ENCODE measurements at places on chromosomes 3 and 15. TPM values are rescaled to one million over a fixed set of nuclear protein-coding genes. Genes with fewer than 3 reads are reported as not detected.

GRCh38 chr3:129560911-129561594, 18.1 kb downstream of the H1-8 start:
- DNase-seq = no peak

- no peak for DNase-seq
Measured at GRCh38 chr15:57324590-57324890, 51.8 kb upstream of the CGNL1 start.

- no peak for DNase-seq
Measured at GRCh38 chr15:67095912-67096311, 30.5 kb downstream of the SMAD3 start.

DNA sequence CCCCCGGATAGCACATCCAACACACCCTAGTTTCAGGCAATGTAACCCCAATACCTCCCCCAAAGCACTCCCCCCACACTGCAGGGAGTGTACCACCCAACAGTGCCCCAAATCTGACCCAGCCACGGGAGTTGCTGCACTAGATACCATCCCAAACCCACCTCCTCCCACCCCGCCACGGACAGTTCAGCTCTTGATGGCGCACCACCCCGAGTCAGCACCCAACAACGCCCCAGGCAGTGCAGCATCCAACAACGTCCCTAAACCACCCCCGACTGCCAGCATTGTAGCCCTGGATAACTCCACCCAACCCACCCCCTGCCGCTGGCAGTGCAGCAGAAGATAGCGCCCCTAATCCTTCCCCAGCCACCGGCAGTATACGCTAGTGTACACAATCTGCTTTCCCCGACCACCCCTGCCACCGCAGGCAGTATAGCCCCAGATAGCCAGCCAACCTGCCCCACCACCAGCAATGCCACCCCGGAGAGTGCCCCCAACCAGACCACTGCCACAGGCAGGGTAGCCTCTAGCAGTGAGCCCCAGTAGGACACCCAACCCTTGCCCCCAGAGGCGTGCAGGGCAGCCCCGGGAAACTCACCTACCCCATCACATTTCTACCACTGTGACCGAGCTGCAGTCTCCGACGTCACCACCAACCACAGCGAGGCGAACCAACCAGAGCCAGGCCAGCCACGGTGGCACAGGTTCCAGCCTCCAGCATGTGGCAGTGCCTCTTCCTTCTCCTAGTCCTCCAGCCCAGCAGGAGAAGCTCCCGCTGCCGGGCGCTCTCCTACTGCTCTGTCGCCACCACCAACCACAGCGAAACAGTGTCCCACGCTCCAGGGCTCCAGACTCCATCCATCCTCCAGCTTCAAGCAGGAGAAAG, 178.1 kb downstream of the POTEB3 start:
- no peak for DNase-seq

DNA sequence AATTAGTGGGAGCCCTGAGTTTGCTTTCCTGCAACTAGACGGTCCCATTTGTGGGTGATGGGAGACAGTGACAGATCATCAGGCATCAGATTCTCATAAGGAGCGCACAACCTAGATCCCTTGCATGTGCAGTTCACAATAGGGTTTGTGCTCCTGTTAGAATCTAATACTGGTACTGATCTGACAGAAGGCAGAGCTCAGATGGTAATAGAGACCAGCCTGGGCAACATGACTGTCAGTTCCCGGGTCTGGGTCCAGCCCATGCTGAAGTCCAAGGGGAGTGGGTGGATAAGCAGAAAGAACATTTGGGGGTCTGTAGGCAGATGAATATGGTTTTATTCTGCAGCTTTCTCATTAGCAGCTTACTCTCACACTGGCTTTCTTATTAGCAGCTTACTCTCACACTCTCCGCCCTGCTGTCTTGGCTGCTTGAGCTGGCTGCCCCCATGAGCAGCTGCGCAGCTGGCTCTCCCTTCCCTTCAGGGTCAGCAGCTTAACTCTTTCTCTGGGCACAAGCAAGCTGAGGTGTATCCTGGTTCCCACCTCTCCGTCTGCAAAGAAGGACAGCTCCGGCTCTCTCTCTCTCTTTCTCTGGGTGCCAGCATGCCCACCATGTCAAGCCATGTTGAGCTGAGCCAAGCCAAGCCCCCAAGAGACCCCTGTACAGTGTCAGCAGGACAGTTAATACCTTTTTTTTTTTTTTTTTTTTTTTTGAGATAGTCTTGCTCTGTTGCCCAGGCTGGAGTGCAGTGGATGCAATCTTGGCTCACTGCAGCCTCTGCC, 46.5 kb downstream of the KLHDC8B start:
- DNase-seq = no peak

GRCh38 chr3:193055352-193055751, 137.7 kb upstream of the MB21D2 start:
- no peak for DNase-seq

GRCh38 chr3:156404217-156404616, 150.7 kb downstream of the SSR3 start:
- no peak for DNase-seq

DNA sequence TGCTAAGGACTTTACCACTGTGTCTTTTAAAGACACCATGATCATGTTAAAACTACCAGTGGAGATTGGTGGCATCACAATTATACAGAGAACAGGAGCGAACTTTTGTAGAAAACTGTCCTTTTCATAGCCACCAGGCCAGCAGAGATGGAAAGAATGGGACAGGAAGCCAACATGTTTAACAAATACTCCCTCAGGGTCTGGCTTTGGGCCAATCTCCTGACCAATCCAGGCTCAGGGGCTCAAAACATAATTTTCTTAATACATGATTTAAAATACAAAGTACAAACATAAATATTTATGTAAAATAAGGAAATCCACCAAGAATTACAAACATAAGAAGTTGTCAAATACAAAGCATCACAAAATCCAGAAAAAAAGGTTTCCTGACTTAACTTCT, 266.0 kb downstream of the VPS13C start:
- no peak for DNase-seq

DNA sequence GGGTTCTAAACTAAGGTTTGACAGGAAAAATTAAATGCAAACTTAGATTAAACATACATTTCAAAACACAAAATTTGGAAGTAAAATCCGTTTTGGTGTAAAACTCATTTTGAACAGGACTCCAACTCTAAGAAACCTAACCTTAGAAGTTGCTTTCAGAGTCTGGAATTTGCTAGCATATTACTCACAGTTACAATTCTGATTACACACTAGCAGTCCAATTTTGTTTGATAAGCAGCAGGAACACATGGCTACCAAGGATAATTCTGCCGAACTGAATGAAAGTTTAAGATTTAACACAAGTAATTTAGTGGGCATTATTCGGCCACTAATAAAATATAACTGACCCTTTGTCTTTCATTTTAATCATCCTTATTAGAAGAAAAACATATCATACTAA, 49.6 kb downstream of the FRMD5 start:
- DNase-seq = no peak

- DNase-seq = no peak
Measured at GRCh38 chr3:127988770-127989557, 63.3 kb upstream of the SEC61A1 start.

DNA sequence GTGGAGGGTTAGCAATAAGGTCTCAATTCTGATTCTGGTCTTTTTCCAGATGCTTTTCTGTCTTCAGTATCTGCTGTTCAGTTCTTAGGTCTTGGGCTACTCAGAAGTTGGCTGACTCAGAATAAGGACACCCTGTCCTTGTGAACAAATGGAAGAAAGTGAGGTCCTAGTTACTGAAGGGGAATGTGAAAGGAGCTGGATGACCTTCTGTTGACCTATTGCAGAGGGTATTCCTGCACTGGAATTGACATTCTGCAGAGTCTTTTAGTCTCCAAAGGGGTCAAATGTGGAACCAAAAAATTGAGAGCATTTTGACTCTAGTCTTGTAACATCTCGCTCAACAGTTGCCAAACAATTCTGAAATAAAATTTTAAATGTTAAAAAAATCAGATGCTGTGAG, 63.0 kb downstream of the CCR1 start:
- no peak for DNase-seq

DNA sequence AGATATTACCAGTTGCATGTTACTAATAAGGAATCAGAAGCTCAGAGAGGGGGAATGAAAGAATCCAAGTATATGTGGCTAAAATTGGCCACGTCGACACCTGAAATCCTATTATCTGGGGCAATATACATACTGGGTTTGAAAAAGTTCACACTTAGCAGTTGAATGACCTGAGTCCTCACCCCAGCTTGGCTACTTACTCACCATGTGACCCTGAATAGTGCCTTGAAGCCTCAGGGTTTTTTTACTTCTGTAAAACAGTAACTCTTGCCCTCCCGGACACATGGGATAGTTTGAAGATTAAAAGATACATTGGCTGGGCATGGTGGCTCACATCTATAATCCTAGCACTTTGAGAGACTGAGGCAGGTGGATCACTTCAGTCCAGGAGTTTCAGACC, 342.2 kb upstream of the TPRG1 start:
- DNase-seq = peak; percentile 56

DNA sequence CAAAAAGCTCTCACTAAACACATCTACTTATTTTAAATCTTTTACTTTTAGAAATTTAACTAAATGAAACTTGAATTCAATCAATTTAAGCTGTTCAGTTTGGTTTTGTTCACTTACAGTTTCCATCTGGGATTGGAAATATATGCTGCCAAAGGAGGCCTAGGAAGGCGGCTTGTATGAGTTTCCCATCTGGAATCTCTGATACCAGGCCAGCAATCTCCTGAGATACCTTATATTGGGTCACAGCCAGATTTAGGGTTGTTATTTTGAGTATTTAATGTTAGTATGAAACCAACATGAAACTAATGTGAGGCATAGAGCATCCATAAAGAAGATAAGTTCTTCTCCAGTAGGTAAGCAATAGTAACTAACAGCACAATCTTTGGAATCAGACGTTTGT, 94.6 kb downstream of the GMNC start:
- DNase-seq = no peak

- DNase-seq = no peak
Measured at GRCh38 chr15:57436961-57437360, 60.7 kb downstream of the CGNL1 start.

DNA sequence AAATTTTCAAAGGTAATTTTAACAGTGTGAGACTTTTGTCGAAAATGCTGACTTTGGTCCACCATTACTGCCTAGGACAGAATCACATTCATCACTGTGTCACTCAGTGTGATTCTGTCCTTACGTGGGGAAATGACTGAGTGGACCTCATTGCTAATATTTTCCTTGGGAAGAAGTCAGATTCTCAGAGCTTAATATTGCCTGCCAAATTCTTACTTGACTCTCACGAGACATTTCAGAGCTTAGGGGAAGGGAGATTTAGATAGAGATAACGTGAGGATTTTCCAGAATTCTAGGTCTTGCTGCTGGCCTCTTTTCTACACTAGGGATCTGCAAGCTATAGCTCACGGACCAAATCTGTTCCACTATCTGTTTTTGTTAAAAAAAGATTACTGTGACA, 270.4 kb downstream of the SUCLG2 start:
- no peak for DNase-seq

GRCh38 chr15:58269455-58270414, 131.6 kb downstream of the AQP9 start:
- DNase-seq = no peak

GRCh38 chr3:33665294-33665693, 52.8 kb downstream of the CLASP2 start:
- no peak for DNase-seq

DNA sequence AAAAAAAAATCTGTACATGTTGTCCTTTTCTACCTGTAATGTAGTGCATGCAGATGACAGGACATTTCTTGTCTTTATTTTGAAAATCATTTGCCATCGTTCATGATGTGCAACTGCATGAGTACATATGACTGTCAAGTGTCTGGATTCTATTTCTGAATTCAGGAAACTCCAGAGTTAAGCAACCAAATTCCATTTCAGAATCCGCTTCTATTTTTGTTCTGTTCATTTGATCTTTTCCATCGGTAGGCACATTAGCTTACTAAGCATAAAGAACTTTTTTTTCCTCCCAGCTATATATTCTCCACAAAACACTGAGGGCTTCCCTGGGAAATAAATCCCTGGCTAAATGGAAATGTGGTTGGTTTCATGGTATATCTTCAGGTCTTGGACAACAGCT, 365.6 kb downstream of the PTPRG start:
- DNase-seq = peak; percentile 33

DNA sequence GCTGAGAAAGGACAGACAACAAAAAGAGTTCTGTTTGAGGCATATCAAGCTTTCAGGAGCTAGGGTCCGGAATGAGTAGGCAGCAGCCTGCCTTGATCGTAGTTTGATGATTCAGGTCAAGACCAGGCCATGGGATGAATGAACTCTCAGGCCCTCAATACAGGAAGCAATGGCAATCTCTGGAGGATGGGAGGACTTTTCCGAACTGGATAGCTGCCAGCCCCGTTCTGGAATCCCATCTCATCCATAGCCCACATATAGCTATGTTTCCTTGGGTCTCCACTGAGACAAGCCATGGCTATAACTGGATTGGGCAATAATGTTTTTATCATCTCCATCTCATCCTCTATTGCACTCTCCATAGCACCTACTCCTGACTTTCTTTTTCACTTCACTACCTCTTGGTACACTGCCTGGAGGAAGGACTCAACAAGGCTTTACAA, 12.8 kb downstream of the AHSG start:
- no peak for DNase-seq

- no peak for DNase-seq
Measured at GRCh38 chr3:105976196-105976595, 107.4 kb upstream of the CBLB start.

GRCh38 chr15:24318981-24319380, 356.6 kb upstream of the NPAP1 start:
- no peak for DNase-seq

Gene ARNT2
- 9.1 TPM for total RNA-seq

Gene CYP11A1
- total RNA-seq = 2.6 TPM

Gene SEMA6D
- 2.6 TPM for total RNA-seq

Gene WDR93
- total RNA-seq = not detected

Gene GOLGA8G
- not detected for total RNA-seq

Gene NTRK3
- total RNA-seq = not detected

Gene ZNF80
- total RNA-seq = not detected

Gene MKRN2
- total RNA-seq = 37.4 TPM

Gene PP2D1
- not detected for total RNA-seq

Gene SST
- not detected for total RNA-seq

Gene ELL3
- total RNA-seq = 5.1 TPM

Gene CHP1
- total RNA-seq = 75.2 TPM

Gene CPN2
- not detected for total RNA-seq

Gene CCR9
- total RNA-seq = 0.17 TPM

Gene ZNF385D
- total RNA-seq = 0.43 TPM
